ENCODE measurements at places on chromosomes 7 and 10.

GRCh38 chr10:9103301-9103700 is 1048.8 kb downstream of the GATA3 start:
- no peak for DNase-seq

- no peak for DNase-seq
These were observed 70.6 kb upstream of the RHEB start for GRCh38 chr7:151590071-151590849.

DNA sequence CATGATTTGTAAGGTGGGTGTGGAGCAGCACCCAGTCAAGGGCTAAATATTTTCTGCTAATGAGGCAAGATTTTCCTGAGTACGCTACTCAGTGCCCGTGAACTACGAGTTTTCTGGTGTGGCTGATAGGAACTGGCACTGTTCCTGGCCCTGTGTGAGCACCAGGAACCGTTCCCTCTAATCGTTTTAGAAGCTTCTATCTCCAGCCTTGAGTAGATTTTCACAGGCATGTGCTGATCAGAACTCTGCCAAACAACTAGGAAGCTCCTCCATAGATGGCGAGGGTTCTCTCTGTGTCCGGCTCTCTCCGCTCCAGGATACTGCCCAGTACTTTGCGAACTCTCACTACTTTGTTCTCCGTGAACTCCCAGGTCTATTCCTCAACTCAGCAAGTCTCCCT is 17.7 kb downstream of the TRIM4 start:
- DNase-seq: no peak

- no peak for DNase-seq
These were observed 4.2 kb downstream of the GALNTL5 start for GRCh38 chr7:151960449-151960848.

DNA sequence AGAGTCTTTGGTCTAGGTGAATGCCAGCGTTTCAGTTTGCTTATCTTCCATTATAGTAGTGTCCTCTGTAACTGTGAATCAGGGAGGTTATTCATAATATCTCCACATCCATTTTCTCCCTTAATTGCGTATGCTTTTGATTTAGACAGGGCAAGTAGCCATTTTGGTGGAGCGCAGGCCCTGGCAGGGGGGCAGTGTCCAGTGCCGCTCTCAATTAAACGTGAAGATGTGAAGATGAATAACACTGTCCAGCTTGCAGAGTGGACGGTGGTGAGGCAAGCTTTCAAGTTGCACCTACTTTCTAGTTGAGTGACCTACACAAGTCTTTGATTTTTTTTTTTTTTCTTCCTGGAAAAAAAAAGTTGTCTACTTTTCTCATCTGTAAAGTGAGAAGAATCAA is 4.5 kb downstream of the TSPAN14 start:
- DNase-seq: no peak

All from activated naive CD4-positive, alpha-beta T cell (primary cell).